D721Med (cell line): ENCODE measurements at places on chromosomes 5 and 9.

- peak; percentile 3 for DNase-seq
Measured at GRCh38 chr5:141485321-141486055, 658 bp downstream of the PCDHGC4 start.

DNA sequence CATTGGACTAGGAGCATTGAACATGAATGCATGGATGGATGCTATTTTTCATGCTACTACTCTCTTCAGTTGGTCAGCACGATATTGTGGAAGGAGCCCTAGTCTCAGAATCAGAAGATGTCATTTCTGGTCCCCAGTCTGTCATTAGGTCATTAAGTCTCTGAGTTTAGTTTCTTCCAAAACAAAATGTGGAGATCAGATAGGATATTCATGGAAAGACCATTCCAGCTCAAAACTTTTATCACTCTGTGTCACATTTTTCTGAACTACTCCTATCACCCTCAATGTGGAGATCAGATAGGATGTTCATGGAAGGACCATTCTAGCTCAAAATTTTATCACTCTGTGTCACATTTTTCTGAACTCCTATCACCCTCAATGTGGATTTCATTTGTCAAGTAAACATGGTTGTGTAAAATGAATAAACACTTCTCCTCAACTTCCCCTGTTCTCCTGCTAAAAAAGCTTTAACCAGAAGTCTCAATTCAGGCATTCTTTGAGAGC, 296.8 kb downstream of the MRPS30 start:
- DNase-seq = no peak

DNA sequence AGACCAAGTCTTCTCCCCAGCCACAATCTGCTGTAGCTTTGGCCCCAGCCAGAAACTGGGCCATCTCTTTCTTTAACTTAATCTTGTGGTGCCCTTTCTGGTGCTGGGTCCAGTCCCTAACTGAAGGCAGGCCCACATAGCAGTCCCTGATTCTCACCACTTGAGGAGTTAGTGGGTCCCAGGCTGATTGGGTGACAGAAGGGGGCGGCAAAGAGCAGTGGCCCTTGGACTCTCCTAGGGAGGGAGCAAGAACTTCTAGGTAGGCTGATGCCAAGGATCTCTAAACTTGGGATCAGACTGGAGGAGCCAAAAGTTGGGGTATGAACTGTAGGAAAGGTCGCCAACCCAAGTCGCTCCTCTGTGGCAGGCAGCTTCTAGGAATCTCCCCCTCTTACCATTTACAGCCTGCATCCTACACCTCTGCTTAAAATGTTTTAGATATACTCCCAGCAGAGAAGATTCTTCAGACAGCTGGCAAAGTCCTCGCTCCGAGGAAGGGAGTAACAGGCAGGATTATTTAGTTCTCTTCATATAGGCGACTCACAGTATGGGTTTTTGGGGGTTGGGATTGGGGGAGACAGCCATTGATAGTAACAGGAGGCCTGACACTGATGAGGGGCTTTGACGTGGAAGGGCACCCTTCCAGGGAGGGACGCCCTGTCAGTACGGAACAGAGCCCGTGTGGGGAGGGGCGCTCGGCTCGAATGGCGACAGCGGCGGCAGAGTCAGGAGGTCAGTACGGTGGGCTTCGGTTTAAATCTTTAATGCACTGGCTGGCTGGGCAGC, 2.0 kb upstream of the CCL27 start:
- DNase-seq = no peak

- no peak for DNase-seq
Measured at GRCh38 chr9:3868466-3868865, 342.7 kb upstream of the RFX3 start.

DNA sequence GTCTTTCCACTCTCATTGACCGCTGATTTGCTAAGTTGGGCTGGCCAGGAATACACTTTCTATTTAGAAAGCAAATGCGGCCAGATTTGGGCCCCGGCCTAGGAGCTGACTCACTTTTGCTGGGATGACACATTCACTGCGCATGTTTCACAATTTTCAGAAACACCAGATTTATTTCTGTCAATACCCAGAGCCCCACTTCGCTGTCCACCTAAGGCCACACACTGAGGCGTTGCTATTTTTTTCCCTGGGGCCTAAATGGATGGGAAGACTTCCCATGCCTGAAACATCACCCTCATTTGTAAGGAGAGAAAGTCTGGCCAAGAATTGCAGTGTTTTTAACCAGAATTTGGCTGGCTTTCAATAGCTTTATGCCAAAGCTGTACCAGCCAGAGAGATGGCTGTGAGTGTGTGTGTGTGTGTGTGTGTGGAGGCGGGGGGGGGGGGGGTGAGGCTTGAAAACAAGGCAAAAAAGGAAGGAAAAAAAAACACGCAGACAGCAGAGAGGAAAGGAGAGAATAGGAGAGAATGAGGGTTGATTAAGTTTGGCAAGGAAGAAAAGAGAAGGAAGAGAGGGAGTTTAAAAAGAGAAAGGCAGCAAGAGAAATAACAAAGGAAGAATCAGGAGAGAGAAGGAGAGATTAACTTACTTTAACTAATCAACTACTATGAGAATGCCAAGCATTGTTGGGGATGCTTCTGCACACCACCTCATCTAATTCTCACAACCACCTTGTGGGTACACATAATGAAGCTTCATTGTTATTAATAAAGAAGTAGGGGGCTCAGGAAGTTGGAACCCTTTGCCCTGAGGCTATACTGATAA, 261.4 kb upstream of the KLF4 start:
- DNase-seq = no peak

- no peak for DNase-seq
Measured at GRCh38 chr5:31107091-31107518, 86.4 kb upstream of the CDH6 start.

GRCh38 chr5:90709323-90710155, 150.9 kb downstream of the ADGRV1 start:
- no peak for DNase-seq

DNA sequence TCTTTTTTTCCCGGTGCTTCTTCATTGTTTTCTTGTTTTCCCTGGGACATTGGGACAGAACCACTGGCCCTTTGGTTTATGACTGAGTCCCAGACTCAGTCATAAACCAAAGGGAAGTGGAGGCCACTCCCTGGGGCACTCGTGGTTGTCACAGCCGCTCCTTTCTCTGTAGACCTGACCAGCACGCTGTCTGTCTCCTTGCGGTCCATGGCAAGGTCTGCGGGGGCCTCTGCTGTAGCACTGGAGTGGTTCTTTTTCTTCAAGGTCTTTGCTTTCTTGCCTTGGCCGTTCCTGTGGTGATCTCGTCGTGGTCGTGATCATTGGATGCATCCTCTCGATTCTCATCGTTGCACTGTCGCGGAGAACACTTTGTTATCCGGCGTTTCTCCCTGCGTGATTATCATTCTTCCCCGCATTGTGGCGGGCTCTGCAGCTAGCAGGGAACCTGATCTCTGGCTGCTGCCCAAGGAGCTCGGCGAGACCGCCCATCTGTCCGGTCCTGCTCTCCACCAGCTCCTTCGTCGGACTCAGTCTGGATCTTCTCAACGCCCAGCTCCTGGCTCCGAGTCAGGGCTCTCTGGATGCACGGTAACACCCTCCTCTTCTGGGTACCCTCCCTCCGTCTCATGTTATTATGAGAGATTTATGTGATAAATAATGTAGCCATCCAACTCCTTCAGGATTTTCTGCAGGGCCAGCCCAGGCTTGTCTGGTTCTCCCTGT, 43.5 kb upstream of the MPDZ start:
- DNase-seq = no peak

- no peak for DNase-seq
Measured at GRCh38 chr9:111450124-111450523, 34.1 kb downstream of the ECPAS start.
